Cortex of kidney (tissue), 1 donor: ENCODE measurements at places on chromosomes 5 and 9.

GRCh38 chr9:113449376-113449775, 14.2 kb upstream of the RGS3 start:
- no peak for DNase-seq

GRCh38 chr9:120996409-120996808, 53.7 kb downstream of the C5 start:
- no peak for DNase-seq

DNA sequence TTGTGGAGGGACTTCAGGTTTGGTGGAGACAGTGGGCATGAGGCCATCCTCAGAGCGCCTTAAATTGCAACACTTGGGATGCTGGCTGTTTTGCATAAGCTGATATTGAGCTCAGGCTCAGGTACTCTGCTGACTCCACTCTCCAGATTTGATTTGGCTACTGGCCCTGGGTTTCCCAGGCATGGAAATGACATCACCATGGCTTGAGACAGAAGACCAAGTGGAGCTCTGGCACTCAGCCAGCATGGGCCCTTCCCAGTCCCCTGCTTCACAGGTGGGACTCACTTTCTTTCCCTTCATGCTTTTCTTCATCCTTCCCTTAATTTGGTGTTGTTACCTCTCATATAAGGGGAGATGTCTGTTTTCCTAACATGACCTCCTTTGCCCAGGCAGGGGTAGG, 72.0 kb upstream of the IL12B start:
- no peak for DNase-seq

DNA sequence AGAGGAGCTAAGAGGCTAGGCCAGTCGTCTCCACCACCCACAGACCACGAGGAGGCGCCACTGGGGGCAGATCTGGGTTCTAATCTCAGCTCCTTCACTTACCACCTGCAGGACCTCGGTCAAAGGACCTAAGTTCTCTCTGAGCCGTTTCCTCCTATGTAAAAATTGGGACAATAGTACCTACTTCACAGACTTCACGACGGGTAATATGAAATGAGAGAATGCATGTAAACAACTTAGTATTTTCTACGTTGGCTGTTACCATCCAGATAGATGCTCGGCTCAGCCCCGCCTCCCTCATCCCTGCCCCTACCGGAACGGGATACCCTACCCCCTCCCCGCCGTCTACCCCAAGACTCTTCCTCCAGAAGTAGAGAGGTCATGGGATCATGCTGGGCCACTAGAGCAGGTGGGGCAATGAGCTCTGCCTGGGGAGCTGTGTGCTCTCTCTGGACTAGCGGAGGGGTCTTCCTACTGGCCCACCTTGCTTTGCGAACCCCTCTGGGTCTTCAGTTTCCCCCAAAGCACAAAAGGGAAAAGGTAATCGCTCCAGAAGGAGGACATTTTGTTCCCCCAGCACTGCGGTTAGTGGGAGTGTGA, 541 bp downstream of the GNPDA1 start:
- no peak for DNase-seq

DNA sequence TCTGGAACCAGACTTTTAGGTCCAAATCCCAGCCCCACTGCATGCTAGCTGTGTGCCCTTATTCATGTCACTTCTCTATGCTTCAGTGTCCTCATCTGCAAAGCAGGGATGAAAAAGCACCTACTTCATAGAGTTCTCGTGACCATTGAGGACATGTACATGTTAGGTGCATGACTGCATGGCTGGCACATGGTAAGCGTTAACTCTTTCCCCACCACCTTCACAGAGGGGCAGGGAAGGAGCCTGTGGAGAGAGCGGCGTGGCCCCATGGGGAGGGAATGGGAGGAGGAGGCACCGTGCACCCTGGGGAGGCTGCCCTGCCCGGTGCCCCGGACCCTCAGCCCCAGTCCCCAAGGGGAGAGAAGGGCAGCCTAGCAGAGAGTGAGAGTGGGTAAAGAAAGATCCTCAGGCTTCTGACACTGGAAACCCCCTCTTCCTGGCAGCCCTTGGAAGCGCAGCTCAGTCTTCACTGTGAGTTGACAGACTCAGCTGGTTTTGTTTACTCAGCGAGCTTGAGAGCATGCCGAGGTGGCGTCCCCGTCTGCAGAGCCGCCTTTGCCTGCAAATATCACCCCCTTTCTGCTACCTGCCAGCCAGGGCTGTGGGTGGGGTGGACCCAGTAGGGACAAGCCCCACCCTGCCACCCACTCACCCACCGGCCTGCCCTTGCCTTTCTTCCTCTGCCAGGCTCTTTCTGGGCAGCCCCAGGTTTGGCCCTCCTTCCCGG, 10.6 kb upstream of the ANGPTL2 start:
- DNase-seq, result no peak
